ENCODE measurements at places on chromosomes 6 and 20. TPM values are rescaled to one million over a fixed set of nuclear protein-coding genes. Genes with fewer than 3 reads are reported as not detected.

CNBD2 gene
- 5.5 TPM for total RNA-seq

JPH2 gene
- total RNA-seq = 76.8 TPM

- DNase-seq = no peak
Measured at GRCh38 chr6:38861926-38862401, 146.9 kb downstream of the DNAH8 start.

GRCh38 chr20:20353576-20353975 is 14.3 kb upstream of the INSM1 start:
- DNase-seq = no peak

LST1 gene
- total RNA-seq = 9.0 TPM

DNA sequence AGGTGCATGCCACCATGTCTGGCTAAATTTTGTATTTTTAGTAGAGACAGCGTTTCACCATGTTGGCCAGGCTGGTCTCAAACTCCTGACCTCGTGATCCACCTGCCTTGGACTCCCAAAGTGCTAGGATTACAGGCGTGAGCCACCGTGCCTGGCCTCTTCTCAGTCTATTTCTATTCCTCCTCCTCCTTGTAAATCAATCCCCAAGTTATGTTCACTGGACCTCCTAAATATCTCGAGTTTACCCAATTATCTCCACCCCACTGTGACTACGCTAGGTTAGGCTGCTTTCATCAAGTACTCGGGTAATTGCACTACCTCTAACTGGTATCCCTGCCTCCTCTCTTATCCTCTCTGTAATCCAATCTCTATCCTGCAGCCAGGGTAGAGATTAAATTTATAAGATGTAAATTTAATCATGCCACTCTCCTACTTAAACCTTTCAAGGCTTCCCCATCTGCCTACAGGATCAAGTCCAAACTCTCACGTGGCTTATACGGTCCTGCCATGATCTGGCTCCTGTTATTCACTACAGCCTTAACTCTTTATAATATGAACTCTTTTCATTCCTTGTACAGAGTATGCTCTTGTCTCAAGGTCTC is 837 bp upstream of the MAD2L1BP start:
- DNase-seq = no peak

DNA sequence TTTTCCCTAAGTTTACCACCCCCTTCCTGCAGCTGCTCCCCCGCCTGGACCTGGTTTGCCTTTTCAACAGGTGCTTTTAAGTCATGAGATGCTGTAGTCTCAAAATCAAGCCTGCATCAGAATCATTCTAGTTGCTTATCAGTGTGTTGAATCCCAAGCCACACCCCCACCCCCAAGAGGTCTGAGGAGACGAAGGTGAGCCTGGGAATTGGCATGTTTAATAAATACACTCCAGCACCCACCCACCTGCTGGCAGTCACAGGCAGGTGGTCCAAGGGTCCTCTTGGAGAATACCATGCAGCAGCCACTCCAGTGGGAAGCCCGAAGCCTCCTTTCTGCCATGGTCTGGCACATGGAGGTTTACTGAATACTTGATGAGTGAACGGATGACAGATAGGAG is 1.1 kb upstream of the ADIG start:
- no peak for DNase-seq

- peak; percentile 65 for DNase-seq
Measured at GRCh38 chr6:41427642-41428335, 92.4 kb downstream of the NCR2 start.

GRCh38 chr20:46036370-46036769 is 7.4 kb downstream of the SLC12A5 start:
- no peak for DNase-seq

PI3 gene
- total RNA-seq = not detected
